ENCODE measurements at places on chromosomes 1 and 21.

GRCh38 chr1:20992322-20993056 lies 184.2 kb downstream of the EIF4G3 start:
- DNase-seq, result no peak

DNA sequence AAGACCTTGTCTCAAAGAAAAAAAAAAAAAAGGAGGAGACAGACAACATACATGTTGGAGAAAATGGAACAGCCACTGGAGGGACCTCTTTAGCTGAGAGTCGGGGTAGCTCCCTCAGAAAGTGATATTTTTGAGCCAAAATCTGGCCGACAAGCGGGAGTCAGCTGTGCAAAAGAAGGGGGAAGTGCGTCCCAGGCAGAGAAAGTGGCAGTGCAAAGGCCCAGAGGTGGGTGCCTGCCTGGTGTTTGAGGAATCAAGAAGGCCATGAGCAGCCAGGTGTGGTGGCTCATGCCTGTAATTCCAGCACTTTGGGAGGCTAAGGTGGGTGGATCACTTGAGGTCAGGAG lies 6.1 kb upstream of the CROCC start:
- peak; percentile 75 for DNase-seq

GRCh38 chr1:7373876-7374562 lies 397.1 kb upstream of the VAMP3 start:
- peak; percentile 59 for DNase-seq

DNA sequence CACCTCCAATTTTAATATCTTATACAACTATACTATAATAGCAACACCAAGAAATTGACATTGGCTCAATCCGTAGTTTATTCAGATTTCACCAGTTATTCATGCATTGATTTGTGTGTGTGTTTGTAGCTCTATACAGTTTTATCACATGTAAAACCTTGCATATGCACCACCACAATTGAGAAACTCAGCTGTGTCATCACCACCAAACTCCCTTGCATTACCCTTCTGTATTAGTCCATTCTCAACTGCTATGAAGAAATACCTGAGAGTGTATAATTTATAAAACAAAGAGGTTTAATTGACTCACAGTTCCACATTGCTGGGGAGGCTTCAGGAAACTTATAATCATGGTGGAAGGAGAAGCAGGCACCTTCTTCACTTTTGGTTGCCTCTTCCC lies 162.1 kb downstream of the PATJ start:
- DNase-seq, result no peak

DNA sequence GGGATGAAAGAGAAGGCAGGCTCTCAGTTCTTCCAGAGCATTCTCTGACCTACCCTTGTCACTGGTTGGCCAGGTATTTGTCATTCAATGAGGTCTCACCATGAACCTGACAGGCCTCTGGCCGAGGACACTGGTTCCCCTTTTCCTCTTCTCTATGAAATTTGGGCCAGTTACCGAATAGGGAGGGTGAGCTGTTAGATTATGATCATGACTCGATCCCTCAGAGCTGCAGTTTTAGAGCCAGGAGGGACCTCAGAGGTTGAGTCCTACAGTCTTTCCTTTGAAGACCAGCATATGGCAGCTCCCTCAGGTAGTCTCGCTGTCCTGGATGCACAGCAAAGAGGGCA lies 29.5 kb upstream of the CLSTN1 start:
- no peak for DNase-seq

DNA sequence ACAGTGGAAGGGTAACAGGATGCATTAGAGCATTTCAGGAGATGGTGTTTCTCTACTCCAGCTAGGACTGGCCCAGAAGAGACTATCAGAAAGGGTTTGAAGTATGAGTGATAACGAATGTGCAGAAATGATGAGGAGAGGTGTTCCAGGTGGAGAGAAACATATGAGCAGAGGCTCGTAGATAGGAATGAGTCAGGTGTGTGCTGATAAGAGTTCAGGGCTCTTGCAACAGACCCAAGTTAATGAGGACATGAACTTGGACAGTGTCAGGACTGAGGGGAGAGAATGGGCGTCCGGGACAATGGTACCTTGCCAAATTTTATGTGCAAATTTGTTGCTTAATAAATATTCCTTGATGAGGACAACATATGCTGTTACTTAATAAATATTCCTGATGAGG lies 183.9 kb upstream of the NFIA start:
- no peak for DNase-seq

GRCh38 chr1:222889440-222889839 lies 74.6 kb downstream of the DISP1 start:
- DNase-seq, result no peak

- no peak for DNase-seq
Observed at GRCh38 chr1:145782272-145783099, 41.4 kb downstream of the RNF115 start.

DNA sequence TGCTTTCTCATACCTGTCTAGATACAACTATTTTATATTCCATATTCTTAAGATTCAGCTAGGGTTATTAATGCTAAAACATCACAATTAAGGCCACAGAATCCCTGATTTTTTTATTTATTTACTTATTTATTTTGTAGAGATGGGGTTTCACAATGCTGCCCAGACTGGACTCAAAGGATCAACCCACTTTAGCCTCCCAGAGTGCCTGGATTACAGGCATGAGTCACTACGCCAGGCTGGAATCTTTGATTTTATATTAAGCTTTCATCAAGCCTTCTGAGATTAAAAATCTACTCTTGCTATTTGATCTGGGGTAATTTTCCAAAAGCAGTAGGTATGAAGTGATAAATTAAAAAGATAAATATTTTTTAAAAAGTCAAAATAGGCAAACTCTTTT lies 38.9 kb downstream of the MCOLN2 start:
- DNase-seq, result no peak

DNA sequence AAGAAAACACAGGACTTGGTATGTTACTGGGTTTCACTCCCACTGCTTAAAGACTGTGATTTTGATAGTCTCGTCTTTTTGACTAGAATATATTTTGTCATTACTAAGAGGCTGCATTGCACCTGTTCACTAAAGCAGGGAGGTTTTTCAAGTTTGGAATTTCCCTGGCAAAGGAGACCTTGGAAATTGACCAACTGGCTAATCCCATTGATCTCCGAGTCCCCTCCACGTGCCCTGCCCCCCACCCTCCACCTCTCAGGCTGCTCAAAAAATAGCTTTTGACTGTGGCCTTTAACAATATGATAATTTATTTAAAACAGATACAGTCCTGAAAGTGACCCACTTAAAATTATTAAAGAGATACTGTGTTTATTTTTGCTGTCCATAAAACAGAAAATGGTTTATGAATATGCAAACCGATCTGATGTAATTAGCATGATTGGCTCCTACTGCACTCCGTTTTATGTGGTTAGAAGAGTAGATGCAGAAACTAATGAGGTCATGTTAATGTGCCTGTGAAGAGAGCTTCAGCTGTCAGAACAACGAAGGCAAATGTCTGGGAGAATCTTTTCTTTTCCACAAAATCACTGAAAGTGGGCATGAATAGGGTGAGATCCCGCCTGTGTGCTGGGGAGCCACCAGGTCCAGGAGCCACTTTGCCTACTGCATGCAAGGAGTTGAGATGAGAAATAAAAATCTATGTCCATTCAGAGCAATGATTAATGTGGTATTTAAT lies 361.5 kb downstream of the RRAGC start:
- DNase-seq, result no peak

- no peak for DNase-seq
Observed at GRCh38 chr1:229714964-229715603, 89.0 kb downstream of the URB2 start.

DNA sequence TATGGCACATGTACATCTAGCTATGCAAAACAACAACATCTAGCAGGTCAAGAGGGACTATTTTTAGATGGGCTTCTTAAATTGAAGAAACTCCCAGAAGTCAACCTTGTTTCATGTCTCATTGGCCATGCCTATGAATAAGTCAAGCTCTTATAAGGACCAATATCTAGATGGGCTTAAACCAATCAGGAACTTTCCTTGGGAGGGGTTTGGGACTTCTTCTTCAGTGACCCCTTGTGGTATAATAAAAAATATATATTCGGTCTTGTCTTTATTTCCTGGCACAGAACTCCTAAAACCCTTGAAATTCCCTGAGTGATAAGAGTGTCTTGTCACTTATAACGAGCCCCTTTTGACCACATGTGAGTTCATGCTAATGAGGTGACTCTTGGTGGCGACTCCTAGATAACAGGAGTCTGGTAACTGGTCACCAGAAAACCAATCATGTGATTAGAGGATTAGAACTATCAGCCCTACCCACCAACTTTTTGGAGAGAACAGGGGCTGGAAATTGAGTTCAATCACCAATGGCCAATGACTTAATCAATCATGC lies 218.3 kb downstream of the HHIPL2 start:
- DNase-seq, result no peak

GRCh38 chr1:79441238-79441637 lies 434.7 kb upstream of the ADGRL4 start:
- DNase-seq, result no peak

- DNase-seq, result no peak
Observed at GRCh38 chr1:14674030-14674429, 75.5 kb downstream of the KAZN start.

GRCh38 chr1:156384007-156384406 lies 15.0 kb downstream of the RHBG start:
- DNase-seq, result no peak

- DNase-seq, result no peak
Observed at GRCh38 chr1:74467786-74468377, 44.5 kb downstream of the LRRC53 start.

DNA sequence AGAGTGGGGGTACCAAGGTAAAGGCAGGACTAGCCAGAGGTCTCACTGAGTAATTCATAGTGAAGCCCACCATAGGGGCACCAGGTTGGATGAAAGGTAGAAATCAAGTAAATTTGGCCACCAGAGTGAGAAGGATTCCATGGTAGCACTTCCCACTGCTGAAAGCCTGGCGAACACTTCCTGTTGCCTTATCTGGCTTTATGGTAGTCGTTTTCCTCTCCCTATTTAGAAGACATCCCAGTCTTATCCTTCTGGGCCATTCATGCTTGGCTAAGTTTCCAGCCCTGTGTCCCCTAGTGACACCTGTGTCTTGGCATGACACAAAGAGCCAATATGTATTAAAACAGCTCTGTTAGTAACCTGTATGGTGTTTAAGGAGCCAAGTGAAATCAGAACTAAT lies 74.3 kb upstream of the SIPA1L2 start:
- DNase-seq, result no peak

- DNase-seq, result no peak
Observed at GRCh38 chr1:194298007-194298598, 1111.7 kb upstream of the B3GALT2 start.

DNA sequence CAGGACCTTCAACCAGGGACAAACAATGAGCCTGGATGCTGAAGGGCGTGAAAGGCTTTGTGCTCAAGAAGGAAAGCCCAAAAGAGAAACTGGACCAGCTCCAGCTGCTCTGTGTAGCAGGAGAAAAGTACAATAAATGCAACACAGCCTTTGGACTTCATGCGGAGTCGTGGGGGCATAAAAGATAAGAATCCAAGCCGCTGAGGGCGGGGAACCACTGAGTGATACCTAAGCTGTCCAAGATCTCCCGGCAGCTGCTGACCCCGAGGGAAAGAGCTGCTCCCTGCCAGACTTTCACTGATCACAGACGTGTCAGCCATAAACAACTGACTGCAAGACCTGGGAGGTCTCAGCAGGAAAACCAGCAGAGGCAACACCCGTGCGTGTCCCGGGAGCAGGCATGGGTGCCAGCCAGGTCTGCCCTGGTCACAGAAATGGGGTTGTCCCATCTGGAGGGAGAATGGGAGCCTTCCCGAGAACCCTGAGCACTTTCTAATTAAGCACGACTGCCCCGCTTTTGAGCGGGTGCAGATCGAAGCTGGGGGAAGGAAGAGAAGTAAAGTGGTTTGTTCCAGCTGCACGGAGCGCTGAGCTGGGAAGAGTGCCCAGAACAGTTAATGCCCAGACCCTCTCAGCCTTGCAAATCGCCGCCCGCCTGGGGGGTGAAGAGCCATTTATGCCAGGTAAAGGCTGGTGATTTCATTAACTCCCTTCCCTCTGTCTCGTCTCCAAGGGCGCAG lies 68.3 kb upstream of the TARDBP start:
- no peak for DNase-seq

DNA sequence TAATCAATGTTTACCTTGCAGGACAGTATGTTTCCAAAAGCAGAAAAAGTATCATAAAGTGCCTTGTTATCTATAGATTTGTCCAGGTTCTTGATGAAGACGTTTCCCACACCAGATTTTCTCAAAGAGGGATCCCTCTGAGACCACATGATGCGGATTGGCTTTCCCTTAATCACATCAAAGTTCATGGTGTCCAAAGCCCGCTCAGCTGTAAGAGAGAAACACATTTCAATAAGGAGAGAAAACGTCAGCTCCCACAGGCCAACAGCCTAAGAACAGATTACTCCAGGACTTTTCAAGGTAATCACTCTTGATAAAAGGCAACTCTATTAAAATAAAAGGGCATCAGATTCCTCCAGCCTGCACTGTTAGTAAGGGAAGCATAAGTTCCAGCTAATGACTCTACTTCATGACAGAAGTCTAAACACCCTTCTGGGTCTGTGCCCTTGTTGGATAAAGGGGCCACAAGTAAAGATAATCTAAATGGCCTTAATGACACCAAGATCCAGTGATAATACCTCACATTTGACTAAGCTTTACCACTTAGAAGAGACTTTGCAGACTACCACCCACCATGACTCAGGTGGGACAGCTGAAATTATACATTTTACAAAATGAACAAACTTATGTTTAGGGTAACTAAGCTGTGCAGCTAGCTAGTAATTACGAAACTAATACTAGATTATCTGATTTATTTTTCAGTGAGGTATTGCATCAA lies 4.1 kb downstream of the PABPC4 start:
- no peak for DNase-seq

DNA sequence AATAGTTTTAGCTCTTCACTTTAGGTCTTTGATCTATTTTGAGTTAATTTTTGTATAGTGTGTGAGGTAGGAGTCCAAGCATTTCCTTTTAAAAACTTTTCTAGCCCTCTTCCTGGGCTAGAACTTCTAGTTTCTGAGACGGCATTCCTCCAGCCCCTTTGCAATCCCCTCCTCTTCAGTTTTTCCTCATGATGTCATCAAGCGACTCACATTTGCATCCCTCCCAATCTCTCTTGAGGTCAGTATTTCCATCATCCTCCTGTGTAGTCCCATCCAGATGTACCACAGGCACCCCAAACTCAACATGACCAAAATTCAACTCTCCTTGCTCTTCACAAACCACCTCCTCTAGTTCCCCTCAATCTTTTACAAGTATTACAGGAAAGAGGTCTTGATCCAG lies 10.7 kb downstream of the HMGN2 start:
- DNase-seq, result no peak

- no peak for DNase-seq
Observed at GRCh38 chr1:151838222-151839081, 1.2 kb downstream of the C2CD4D start.

DNA sequence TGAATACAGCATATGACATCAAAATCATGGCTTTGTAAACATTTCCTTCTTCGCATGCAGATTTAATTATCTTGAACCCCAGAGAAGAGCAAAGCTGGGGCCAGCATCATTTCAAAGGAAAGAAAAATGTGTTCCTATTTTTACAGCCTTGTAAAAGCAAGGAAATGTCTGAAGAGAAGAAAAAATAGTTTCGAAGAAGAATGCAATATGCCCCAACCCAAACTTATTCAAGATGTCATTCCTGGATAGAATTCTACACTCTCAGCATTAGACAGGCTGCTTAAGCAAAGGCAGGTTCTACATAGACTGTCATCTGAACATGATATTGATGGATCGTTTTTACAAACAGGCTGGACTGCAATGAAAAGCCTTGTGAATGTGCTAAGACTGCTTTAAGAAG lies 900.8 kb downstream of the TTLL7 start:
- DNase-seq, result no peak

GRCh38 chr1:204503122-204503912 lies 8.7 kb upstream of the PIK3C2B start:
- peak; percentile 93 for DNase-seq
